Activated T-cell treated with anti-CD3 and anti-CD28 coated beads for 48 hours (primary cell): ENCODE measurements at places on chromosomes 5 and 9.

GRCh38 chr5:124071039-124071438 is 559.1 kb downstream of the CSNK1G3 start:
- no peak for DNase-seq

- DNase-seq = no peak
These were observed 38.4 kb downstream of the RCL1 start for GRCh38 chr9:4831119-4831518.

GRCh38 chr5:56259002-56259511 is 25.9 kb upstream of the ANKRD55 start:
- no peak for DNase-seq

- DNase-seq = peak; percentile 12
These were observed 136.9 kb upstream of the FBN2 start for GRCh38 chr5:128674837-128675446.

DNA sequence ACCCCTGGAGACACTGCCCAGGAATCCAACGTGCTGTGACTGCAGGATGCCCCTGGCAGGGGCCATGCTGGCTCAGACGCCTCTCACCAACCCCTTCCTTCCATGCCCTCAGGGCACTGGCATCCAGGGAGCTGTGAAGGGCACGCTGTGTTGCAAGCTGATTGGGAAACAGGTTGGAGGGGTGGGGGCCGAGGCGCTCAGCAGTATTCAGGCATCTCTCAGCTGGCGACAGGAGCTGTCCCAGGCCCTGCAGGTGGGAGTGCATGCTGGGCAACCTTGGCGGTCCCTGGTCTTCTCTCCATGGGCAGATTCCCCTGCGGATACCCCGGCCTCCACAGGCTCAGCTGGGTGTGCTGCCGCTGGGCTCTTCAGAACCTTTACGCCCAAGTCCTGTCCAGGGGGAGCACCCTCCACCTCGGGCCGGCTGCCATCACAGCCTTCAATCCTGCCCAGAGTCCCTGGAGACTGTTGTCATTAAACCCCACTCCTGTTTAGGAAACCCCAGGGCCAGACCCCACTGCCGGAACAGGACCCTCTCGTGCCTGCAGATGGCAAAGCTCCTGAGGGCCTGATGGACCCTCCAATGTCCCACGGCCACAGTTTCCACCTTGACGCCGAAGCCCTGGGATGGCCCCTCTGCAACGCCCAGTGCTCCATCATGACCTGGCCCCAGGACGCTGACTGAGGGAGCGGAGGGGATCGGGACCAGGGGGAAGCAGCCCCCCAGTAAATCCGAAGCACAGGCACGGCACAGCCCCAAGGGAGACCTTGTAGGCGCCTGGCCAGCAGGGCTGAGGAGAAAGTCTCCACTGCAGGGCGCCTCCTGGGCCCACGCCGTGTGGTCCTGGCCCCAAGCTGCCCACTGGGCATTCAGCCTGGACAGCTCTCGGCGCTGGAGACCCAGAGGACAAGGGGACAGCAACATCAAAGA is 9.3 kb downstream of the TPPP start:
- no peak for DNase-seq

GRCh38 chr9:21661626-21662025 is 140.8 kb upstream of the MTAP start:
- DNase-seq = no peak

DNA sequence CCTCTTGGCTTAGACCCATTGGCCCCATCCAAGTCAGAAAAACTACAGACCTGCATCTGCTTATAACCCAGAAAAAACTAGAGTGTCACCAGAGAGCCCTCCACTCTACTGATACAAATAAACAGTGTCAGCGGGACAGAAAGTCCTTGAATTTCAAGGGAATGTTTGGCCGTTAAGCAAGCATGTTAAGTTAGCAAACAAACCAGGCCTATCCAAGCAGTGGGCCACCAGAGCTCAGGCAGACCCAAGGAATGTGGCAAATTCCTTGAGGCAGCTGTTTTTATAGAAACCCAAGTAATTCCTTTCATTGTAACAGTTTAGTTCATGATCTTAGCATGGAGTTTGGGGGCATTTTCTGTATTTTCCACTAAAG is 70.9 kb downstream of the PRLR start:
- DNase-seq = no peak

DNA sequence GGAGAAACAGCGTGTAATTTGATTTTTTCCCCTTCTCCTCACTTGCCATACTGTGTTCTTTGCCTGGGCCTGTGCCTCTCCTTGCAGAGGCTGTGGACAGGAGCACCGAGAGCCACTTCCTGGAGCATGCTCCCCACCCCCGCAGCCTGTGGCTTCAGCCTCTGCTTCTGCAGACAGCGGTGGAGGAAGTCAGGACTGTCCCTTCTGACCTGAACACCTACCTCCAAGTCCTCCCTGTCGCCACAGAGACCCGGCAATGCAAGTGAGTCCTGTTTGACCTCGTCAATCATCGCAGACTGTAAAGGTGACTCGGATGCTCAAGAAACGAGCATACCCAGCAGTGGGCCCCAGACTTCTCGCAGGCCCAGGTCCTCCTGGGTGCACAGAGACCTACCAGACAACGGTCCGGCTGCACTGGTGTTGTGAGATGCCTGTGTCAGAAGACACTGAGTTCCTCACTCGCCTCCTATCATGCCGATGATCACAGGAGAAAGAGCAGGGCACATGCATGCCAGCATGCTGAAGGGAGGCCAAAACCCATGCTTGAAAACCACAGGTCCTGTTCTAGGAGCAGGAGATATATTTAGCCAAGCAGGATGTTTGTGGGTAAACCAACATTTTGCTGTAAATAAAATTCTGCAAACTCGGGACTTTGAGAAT is 198.8 kb downstream of the AUH start:
- peak; percentile 74 for DNase-seq

DNA sequence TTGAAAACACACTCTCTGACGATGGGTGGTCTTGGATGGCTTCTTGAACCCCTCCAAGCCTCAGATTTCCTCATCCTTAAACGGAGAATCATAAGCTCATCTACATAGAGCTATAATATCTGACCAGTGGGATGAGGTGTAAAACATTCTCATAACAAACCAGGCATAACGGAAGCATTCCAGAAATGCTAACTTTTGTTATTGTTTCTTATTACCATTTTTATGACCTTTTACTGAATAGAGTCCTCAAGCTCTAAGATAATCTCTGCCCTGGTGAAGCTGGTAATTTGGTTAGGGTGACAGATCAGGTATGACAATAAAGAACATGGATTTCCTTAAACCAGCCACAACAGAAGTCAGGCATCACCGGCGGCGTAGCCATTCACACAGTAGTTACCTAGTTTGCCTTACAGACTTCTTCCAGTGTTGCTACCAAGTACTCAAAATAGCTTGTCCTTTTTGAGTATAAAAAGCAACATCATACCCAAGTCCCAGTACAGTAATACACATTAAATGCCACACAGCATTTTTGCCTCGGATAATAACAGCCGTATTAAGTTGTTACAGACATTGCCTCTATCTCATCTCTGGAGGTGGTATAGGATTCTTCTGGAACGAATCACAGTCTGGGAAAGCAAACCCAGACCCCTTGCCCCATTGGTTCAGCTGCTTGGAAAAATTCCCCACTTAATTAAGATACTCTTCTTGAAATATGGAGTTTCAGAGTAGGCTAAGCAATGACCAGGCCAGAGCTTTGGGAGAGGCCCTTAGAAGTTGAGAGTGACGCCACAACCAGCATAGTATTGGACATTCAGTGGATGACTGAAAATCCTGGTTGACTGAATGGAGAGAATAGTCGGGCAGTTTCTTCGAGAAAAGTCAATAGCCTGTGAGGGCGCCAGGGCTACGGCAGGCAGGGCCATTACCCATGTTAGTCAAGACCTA is 252.5 kb downstream of the SLIT3 start:
- DNase-seq = no peak

GRCh38 chr9:93263334-93264229 is 79.6 kb downstream of the WNK2 start:
- no peak for DNase-seq

DNA sequence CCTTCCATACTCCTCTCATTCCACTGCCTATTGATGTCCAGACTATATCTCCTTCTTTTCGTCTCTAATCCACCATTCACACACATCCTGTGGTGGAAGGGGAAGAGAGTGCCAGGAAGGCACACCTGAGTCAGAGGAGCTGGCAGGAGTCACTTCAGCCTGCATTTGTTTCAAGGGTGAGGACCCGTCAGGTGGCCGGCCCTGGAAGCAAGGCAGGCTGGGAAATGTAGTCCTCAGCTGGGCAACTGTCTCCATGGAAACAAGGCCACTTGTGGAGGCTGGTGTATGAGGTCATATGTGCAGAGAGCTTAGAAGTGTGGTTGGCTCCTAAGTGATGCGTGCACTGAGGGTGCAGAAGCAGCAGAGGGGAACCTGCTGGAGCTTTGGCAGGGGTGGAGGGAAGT is 278.4 kb downstream of the NSG2 start:
- DNase-seq = no peak

GRCh38 chr5:170442391-170442790 is 53.2 kb upstream of the KCNMB1 start:
- no peak for DNase-seq

GRCh38 chr9:6072865-6073264 is 57.4 kb upstream of the RANBP6 start:
- DNase-seq = no peak

- DNase-seq = peak; percentile 66
These were observed 51.4 kb downstream of the PFDN1 start for GRCh38 chr5:140251527-140251973.

DNA sequence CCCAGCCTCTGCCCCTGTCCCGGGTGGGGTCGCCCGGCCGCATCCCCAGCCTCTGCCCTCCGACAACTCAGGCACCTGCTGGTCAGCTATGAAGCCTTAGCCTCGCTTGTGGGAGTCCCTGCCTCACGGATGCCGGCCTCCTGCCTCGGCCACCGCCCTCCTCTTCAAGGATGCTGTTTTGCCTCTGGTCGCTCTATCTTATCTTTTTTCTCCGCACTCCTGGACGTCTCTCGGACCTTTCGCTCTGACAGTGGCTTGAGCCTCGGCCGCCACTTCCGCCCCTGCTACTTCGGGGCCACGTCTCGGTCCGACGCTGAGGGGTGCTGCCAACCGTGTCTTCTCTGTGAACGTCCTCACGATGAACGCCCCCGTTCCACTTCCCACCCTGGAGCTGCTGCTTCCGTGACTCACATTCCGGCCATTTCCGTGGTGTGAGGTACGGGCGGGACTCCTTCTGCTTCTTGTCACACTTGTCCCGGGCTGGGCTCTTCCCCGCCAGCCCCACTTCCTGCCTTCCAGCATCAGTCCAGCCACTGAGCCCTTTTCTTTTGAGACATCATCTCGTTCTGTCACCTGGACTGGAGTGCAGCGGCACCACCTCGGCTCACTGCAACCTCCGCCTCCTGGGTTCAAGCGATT is 26.3 kb downstream of the SLC9A3 start:
- no peak for DNase-seq

- DNase-seq = no peak
These were observed 75.4 kb upstream of the ARAP3 start for GRCh38 chr5:141757402-141757801.

GRCh38 chr5:100708645-100709171 is 173.5 kb downstream of the FAM174A start:
- DNase-seq = no peak

DNA sequence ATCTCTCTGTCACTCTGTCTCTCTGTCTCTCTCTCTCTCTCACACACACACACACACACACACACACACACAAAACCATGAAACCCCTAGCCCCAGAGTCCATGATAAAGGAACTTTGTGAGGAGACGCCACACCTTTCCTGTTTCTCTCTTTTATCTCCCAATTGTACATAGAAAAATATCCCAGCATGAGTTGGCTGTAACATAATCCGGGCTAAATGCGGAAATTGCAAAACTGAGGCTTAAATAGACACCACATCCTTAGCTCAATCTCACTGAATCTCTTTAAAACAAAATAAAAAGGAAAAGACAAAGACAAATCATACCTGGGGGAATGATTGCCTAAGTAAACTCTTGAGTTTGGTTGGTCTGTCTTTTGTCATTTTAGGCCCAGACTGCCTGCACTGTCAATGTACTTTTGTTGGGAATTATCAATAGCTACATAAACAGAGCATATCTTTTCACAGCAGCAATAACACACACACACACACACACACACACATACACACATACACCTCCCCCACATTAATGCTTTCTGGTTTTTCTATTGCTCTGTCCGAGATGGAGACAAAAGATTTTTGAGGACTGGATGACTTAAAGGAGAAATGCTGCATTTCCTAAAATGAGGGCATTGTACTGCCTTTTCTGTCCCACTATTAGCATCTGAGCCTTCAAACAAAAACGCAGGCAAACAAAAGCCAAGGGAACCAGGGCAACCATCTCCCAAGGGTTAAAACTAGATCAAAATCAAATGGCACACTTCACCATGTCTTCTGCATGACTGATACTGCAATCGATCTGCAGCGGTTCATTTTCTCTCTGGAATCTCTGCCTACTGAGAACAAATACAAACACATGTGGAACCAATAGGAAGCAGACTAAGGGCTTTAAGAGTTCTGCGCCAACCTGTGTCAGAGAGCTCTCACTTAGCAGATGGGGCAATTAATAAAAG is 321.5 kb downstream of the NFIB start:
- no peak for DNase-seq

DNA sequence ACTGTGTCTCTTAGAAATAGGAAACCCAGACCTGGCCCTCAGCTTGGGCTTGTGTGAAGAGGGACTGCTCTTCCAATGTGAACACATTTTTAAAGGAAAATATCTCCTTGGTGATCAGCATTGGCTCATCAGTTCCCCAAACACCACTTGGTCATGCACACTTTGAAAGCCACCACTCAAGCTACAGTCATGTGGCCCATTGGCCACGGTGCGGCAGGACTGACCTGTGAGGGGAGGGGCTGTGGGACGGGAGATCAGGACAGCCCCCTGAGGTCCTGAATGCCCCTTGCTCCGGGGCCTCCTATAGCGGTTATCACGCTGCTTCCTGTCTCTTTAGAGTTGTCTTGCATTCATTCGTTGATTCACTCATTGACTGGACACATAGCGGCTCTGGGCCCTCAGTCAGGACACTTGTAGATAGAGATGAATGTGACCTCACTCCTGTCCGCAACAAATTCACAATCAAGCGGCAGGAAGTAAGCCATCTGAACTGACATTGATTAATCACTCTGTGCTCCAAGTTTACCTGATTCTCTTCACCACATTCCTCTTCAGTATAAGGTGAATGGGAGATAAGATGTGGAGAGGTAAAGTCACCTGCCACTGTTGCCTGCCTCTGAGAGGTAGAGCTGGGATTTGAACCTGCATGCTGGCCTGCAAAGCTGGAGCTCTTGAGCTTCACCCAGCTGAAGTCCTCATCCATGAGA is 73.1 kb downstream of the COL15A1 start:
- DNase-seq = no peak

GRCh38 chr9:130987054-130987453 is 21.9 kb upstream of the LAMC3 start:
- no peak for DNase-seq

GRCh38 chr9:94082956-94083355 is 1.3 kb upstream of the PTPDC1 start:
- no peak for DNase-seq
